NCI-H460 (cell line): ENCODE measurements at places on chromosomes 6 and 20.

DNA sequence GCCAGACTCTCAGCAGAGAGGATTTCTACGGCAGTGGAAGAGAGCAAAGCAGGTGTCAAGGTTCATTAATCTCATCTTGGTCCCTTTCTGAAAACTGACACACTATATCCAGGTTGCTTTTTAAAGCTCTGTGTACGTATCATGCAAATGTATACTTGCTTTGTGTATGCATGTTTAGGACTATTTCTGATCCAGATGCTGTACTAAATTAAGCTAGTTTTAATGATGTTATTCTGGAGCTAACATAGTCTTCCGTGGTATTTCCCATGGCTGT, 59.2 kb upstream of the SNX9 start:
- DNase-seq = no peak

GRCh38 chr6:32941214-32941768, 463 bp upstream of the HLA-DMB start:
- DNase-seq = no peak

GRCh38 chr6:126170978-126171382, 168.9 kb upstream of the CENPW start:
- DNase-seq = peak; percentile 22

DNA sequence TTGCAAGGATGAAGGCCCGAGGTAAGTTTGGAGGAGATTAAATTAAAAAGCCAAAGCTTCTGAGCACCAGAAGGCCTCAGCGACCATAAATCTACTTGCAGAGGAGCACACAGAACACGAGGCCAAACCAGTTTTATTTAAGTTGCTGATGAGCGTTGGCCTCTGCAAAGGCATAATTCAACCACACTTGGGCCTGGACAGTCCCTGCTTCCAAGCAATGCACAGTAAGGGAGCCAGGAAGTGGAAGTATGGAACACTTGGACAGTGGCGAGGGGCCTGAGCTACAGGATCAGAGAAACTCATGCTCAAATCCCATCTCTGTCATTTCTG, 92.8 kb downstream of the PTPRT start:
- DNase-seq = no peak

DNA sequence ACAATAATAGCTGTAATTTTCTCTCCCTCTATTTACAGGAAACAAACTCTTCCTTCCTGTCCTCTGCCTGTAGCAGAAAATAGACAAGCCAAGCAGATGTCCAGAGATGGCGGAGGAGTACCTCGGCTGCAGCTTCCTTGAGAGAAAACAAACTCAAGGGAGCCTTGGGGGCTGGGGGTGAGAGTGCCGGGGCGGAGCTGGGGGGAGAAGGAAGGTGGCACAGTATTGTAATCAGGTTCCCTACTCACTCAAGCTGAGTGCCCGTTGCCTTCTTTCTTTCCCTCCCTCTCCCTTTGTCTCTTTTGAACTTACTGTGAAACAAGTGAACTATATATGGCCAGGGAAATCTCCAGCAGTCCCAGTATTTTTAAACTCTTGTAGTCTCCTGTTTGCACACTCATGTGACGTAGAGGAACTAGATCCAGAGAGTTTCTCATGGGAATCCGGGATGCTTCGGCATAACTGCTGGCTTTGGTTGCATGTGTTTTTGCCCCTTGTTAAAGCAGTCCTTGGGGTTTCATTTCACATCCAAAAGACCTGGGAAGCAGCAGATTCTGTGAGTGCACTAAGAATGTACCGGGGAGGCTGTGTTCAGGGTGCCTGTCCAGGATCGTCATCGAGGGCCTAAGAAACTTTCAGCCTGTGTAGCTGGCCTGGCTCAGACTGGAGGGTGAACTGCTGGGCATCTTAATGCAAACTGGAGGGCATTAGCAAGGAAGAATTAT, 44.6 kb upstream of the HDDC2 start:
- no peak for DNase-seq

- no peak for DNase-seq
Observed at GRCh38 chr6:168121303-168121665, 42.3 kb upstream of the FRMD1 start.

- DNase-seq = peak; percentile 38
Observed at GRCh38 chr20:62977613-62978560, 25.4 kb downstream of the SLC17A9 start.

DNA sequence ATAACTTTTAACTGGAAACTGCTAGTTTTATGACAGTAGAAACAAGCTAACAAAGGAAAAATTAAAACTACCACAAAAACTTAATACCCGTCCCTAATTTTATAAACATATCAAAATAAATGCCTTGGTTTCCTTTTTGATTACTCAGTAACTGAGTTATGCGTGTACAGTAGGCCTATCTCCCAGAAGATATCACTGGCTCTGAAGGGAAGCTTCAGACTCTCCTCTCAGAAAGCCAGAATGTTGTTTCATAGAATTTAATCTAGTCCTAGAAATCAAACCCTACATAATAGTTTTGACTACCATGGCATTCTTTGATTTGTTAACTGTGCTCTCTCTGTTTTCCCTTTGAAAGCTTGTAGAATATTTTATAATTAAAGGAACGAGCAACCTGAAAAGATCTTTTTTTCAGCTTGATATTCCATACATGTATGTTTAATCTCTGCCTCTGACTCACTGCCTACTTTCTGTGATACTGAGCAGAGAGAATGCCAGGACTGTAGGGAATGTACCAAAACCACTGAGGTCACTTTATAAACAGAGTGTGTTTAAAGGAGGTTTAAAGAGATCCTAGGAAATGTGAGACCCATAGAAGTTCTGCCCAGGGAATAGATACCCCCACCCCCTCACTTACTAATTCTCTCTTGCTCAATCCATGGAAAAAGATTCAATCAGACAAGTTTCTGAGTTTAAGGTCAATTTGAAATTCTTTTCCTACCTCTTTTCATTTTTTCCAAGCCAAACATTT, 311.5 kb downstream of the HDGFL1 start:
- peak; percentile 54 for DNase-seq

GRCh38 chr20:38005903-38006302, 27.4 kb downstream of the TTI1 start:
- no peak for DNase-seq

- no peak for DNase-seq
Observed at GRCh38 chr20:920311-920710, 4.2 kb upstream of the ANGPT4 start.
